A549 treated with AZD2906 at 1 μM for 4 hours (cell line): ENCODE measurements at places on chromosomes 7 and 10. TPM values are rescaled to one million over a fixed set of nuclear protein-coding genes. Genes with fewer than 3 reads are reported as not detected.

The CALN1 gene
- total RNA-seq: 0.05 TPM in 1 of 5 replicates, not detected in the others

The GNAT3 gene
- not detected in 5 replicates for total RNA-seq

The ANKRD61 gene
- 0.51 to 0.78 TPM (median 0.71 TPM) in 5 replicates for total RNA-seq

The HOXA9 gene
- 0.37 to 0.89 TPM (median 0.53 TPM) in 5 replicates for total RNA-seq

The BTBD16 gene
- 0.41 to 0.82 TPM (median 0.66 TPM) in 5 replicates for total RNA-seq

The SEMA3D gene
- total RNA-seq: 0.05 to 0.07 TPM (median 0.05 TPM) in 4 of 5 replicates, not detected in the other

The GPR22 gene
- not detected in 5 replicates for total RNA-seq

The CALHM3 gene
- 0.23 to 0.52 TPM (median 0.35 TPM) in 5 replicates for total RNA-seq

The CALY gene
- total RNA-seq: 0.07 to 0.78 TPM (median 0.63 TPM) in 5 replicates

The AKR1E2 gene
- 4.5 to 6.4 TPM (median 6.0 TPM) in 5 replicates for total RNA-seq

The CCDC172 gene
- total RNA-seq: not detected in 5 replicates

The ASB15 gene
- not detected in 5 replicates for total RNA-seq

The PTPRZ1 gene
- total RNA-seq: 0.02 TPM in 1 of 5 replicates, not detected in the others

The NEURL1 gene
- total RNA-seq: 0.49 to 0.97 TPM (median 0.55 TPM) in 5 replicates

The TDRD1 gene
- total RNA-seq: not detected in 5 replicates

The C10orf105 gene
- total RNA-seq: not detected in 5 replicates

The DRGX gene
- 0.02 to 0.03 TPM in 2 of 5 replicates, not detected in the others for total RNA-seq

The SYT15 gene
- total RNA-seq: 1.9 to 3.0 TPM (median 2.1 TPM) in 5 replicates

The CDK5 gene
- total RNA-seq: 29.4 to 32.4 TPM (median 30.5 TPM) in 5 replicates

The GPR85 gene
- total RNA-seq: not detected in 5 replicates

The SNCG gene
- 10.4 to 14.7 TPM (median 14.1 TPM) in 5 replicates for total RNA-seq

The GNGT1 gene
- 0.19 TPM in 1 of 5 replicates, not detected in the others for total RNA-seq

The HABP2 gene
- total RNA-seq: 0.08 to 0.19 TPM (median 0.10 TPM) in 5 replicates

The FGF8 gene
- total RNA-seq: 0.08 to 0.09 TPM in 2 of 5 replicates, not detected in the others
